Spinal cord (tissue), 10 donors: ENCODE measurements at places on chromosomes 2 and 18. TPM values are rescaled to one million over a fixed set of nuclear protein-coding genes. Genes with fewer than 3 reads are reported as not detected.

- no peak for DNase-seq
These were observed 40.0 kb downstream of the IL1RL2 start for GRCh38 chr2:102226612-102227391.

DNA sequence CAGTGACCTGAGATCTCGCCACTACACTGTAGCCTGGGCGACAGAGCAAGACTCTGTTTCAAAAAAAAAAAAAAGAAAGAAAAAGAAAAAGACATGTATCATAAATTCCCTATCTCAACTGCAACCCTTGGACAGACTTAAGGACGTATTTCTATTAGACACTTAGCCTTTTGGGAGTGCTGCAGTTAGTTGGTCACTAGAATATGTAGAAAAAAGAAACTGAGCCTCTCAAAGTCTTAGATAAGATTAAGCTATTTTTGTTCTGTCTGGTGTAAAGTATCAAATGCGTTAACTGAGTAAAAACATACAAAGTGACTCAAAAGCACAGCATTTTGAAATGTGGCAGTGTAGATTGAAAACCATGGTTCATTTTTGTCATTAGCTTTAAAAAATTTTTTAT lies 7.3 kb downstream of the NBEAL1 start:
- no peak for DNase-seq

- no peak for DNase-seq
These were observed 11.5 kb upstream of the KYNU start for GRCh38 chr2:142865924-142866323.

The RASGRP3 gene
- 29.3 TPM for total RNA-seq

DNA sequence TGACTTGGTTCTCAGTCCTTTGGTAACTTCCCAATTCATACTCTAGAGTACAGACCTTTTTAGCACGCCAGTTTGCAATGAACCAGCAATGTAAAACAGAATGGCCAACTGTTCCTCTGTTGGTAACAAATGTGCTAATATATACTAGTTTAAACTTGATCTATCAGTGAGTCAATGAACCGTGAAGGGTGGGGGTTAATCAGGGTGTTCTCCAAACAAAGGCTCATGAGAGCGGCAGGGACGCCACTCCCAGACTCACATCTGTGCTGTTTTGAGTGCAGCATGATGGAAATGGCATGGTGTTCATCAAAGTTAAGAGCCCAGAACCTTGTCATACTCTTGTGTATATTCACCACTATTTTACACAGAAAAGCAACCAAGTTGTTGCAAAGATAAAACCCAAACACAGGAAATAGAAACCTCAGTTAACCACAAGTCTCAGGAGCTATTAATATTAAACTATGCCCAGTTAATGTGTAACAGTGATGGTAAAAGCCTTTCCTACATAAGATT lies 70.3 kb downstream of the CERKL start:
- no peak for DNase-seq

The LHCGR gene
- 0.79 TPM for total RNA-seq
